Omental fat pad (tissue), 4 donors: ENCODE measurements at places on chromosomes 3 and 15.

- no peak for DNase-seq
Measured at GRCh38 chr15:66567897-66568296, 2.1 kb upstream of the LCTL start.

- no peak for DNase-seq
Measured at GRCh38 chr3:182957676-182958266, 22.6 kb downstream of the DCUN1D1 start.

GRCh38 chr3:107392549-107393165 lies 15.4 kb downstream of the CCDC54 start:
- no peak for DNase-seq

DNA sequence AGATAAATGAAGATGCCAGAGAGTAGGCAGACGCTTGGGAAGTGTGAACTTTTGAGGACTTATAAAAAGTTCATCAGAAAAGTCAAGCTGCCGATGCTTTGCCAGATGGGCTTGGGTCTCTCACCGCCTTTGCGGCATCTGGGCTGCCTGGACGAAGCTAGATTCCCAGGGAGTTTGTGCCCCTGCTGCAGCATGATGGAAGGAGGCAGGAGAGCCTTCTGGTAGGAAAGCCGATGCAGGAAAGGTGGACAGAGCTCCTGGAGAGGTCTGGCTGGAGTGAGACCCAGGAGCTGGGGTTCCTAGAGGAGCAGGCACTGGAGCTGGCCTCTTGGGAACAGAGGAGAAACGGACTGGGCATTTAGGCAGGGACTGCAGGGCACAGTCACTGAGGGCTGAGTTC lies 51.9 kb upstream of the ATP2B2 start:
- no peak for DNase-seq

DNA sequence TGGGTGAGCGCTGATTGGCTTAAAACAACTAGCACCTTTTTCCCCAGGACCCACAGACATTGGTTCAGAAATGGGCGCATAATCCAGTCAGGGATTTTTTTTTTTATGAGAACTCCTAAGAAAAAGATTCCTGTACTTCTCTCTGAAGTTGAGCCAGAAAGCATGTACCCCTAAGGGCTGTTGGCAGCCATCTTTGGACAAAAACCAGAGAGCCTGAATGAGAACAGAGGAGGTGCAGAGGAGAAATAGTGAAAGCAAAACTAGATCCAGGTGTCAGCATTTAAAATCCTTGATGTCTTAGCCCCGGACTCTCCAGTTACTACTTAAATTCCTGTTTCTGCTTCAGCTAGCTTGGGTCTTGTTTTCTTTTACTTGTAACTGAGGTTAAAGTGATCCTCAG lies 1.9 kb upstream of the SLC27A2 start:
- DNase-seq = no peak

GRCh38 chr15:101342056-101342455 lies 47.0 kb upstream of the SNRPA1 start:
- DNase-seq = no peak

DNA sequence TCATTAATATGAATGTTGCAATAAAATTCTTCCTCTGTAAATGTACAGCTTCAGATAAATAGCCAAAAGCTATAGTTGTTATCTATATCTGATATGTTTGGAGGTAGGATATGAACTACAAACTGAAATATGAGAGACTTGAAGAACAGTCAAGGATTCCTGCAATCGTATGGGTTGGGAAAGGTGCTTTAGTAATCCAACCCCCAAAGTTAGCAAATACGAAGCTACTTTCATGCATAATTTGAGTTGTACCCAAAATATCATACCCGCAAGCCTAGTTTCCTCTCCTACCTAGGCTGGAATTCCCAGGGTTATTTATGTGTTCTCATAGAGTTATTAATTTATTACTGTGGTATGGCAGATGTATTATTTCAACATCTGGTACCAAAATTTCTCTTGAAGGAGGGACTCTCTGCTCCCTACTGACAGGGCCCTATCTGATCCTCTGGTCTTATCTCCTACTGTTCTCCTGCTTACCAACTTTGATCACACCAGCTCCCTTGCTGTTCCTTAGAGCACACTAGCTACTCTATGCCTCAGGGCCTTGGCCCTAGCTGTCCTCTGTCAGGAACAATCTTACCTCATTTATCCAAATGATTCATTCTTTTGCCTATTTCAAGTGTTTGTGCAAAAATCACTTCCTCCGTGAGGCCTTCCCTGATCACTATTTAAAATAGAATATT lies 140.4 kb upstream of the CCDC54 start:
- no peak for DNase-seq

GRCh38 chr3:120801484-120801883 lies 58.9 kb downstream of the GTF2E1 start:
- no peak for DNase-seq

- no peak for DNase-seq
Measured at GRCh38 chr3:9156604-9157003, 92.8 kb downstream of the SRGAP3 start.
